ENCODE measurements at places on chromosomes 4 and X.

GRCh38 chr4:37453999-37454800 is 209.7 kb downstream of the NWD2 start:
- DNase-seq, result no peak

DNA sequence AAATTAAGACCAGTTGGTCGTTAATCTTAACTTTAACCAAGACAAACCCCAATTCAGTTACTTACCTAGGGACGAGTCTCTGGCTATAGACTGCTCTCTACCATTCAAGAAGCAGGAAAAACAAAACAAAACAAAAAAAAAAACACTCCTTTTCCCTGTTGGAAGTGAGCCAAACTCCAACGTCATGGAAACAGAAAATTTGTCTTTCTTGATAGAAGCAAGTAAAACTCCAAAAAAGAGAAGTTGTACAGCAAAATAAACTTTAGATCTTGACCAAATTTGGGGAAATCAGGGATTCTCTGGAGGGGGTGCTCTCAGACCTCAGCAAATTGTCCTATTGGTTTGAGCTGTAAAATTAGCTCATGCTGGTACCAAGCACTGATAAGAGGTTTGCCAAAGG is 3.7 kb downstream of the CNGA1 start:
- DNase-seq, result no peak

- DNase-seq, result no peak
Observed at GRCh38 chr4:81648576-81649275, 177.0 kb upstream of the RASGEF1B start.

DNA sequence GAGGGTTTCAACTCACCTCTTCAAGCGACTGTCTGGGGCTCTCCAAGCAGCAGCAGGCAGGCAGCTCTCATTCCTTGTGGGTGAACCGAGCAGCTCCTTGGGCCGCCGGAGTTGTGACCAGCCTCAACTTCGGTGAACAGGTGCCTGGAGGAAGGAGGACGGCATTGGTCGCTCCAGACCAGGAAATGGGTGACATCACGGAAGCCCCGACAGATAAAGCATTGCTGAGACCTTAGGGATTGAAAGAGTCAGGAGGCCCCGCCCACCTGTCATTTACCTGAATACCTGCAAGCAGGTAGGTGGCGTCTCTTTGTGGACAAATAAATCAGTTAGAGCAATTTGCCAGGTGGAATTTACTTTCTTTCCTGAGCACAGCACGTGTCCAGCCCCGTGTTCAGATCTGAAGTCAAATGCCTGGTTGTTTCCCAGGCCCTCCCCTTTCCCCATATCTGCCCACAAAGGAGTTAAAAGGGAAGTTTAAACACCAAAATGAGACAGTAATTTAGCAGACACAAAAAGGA is at the start of gene LNX1:
TSS of gene LNX1 (minus strand) at position 115 of the 521 bp plus-strand sequence. CDS start 17,484 bp downstream, outside the sequence.
- DNase-seq, result no peak

GRCh38 chr4:25658777-25659176 is 3.1 kb downstream of the SLC34A2 start:
- no peak for DNase-seq

DNA sequence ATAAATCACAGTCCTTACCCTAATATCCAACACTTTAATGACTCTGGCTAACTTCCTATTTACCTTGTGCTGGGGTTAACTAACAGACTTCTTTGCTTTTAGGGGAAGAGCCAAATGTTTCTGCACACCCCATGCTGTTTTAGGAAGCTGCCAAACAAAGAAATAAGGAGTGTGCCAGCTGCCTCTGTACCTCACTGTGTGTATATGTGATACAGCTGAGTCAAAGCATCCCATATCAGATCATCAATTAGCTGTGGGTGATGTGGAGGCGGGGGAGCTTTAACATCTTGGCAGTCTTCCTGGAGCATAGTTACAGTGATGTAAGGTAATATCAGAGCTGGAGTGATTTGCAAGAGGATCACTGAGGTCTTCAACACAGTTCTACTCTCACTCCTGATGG is 95.4 kb downstream of the COL25A1 start:
- peak; percentile 39 for DNase-seq

Measured in left renal cortex interstitium (tissue), 4 donors.